ENCODE measurements at places on chromosomes 5 and 9. TPM values are rescaled to one million over a fixed set of nuclear protein-coding genes. Genes with fewer than 3 reads are reported as not detected.

SLCO6A1 gene
- not detected for total RNA-seq

GRCh38 chr5:149916334-149917072 lies 28.1 kb downstream of the PDE6A start:
- DNase-seq = no peak

DNA sequence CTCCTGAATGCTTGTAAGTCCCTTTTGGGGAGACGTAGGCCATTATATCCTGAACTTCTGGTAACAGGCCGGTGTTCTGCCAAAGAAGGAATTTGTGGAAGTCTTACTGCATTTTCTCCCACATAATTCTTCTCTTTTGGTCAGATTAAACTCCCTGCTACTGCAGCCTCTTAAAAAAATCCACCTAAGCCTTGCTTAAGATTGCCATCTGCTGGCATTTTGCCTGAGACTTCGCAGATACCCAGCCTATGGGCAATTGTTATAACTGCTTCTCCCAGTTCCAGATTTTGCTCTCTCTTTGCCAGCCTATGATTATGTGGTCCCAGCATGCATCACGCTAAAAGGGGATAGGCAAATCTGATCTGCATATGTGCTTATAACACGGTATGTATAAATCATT lies 391.6 kb upstream of the CHD1 start:
- DNase-seq = no peak

GRCh38 chr9:79254900-79255650 lies 316.7 kb upstream of the TLE4 start:
- DNase-seq = no peak
